ENCODE measurements at places on chromosomes 7 and 10.
A peak's percentile ranks its signal among the peaks of the same experiment; 100 is the strongest.

DNA sequence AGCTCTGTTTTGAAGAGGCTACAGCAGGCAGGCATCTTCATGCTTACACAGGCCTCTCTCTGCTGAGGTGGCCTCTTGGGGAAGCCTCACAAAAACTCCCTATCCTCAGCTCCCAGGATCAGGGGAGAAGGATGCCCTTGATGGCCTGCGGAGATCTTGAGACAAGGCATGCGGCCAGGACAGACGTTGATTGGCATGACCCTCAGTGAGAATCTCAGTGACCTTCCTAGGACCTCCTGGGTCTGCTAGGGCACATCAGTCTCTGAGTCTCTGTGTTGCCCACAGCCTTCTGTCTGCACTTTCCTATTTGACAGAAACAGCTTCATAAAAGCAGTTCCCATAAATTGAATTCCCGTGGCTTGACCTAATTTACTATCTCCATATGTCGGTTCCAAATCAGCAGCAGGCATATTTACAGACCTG, 1005.8 kb upstream of the C7orf33 start:
- no peak for DNase-seq

DNA sequence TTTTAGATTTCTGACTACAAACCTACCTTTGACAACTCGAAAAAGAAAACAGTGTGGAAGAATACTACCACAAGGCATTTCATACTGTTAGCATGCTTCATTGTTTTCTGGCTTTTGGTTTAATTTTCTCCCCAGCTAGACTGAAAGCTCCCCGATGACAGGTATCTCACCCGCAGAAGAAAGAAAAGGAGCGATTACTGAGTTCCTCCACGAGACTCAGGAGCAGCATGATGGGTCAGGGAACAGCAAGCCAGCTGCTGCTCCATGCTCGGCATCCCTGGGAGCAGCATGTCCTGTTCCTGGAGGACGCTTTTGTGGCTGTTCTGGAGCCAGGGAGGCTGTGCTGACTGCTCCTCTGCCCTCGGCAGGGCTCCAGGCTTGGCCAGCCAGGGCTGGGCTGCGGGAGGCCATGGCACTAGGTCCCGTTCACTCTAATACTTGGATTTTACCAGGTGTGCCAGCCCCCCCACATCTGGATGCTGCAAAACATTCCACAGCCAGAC, 133.4 kb downstream of the PRKAG2 start:
- no peak for DNase-seq

DNA sequence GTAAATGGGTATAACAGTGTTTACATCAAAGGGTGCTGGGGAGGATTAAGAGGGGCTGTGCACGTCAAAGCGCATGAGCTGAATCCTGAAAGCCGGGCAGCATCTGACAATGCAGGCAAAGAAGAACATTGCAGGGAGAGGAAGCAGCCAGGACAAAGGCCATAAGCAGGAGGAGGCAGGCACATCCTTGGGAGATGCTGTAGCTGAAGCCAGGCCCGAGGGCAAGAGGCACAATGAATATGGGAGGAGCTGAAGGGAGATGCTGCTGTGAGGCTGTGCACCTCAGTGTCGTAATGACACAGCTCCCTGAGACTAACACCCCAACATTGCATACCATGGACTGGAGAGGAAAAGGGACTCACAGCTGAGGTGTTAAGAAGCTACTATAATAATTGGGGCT, 129.2 kb downstream of the BTAF1 start:
- no peak for DNase-seq

DNA sequence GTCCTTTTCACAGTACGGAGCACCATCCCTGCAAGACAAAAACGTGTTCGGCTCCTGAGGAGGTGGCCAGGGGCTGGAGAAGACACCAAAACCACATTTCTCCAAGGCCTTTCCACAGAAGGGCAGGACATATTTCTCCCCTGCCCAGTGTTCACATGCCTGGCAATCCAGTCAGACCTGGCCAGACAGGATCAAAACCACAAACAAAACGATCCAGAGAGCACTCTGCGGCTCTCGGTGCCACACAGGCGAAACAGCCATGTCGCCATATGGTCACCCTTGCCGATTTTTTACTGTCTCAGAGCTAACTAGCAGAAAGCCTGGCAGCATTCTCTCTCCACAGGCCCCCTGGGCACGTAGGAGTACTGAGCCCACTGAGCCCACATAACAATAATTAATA, 113.0 kb downstream of the ABLIM1 start:
- DNase-seq = no peak

DNA sequence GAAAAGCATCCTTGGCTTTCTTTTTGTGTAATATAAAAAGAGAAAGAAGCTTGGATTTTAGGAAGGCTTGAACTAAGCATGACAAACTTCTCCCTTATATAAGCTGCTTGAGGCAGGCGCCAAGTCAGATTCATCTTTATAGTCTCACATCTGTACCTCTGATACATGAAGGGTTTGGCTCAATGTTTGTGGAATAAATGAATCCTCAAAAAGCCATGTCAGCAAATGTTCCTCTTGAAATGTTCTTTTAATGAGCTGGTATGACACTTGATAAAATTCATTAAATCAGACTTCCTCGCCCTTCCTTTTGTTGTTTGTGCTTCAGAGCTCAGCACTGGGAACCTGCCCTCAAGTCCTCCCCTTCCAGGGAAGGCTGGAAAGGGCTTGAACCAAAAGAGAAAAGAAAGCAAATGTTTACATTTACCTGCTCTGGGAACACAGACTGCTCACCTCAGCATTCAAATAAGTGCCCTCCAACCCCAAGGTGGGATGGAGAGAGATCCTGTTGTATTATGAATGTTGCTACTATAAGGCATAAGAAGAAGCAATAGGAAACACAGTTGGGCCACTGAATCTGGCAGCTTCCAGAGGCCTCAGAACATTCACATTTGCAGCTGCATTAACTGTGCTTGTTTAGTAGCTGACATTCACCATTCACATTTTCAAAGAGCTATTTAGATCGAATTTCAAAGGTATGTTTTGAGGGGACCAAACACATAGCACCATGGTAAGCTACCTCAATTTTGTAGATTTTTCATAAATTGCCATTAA, 212.6 kb downstream of the CACNA2D1 start:
- no peak for DNase-seq

GRCh38 chr7:132394283-132395198, 181.7 kb downstream of the PLXNA4 start:
- DNase-seq = no peak

DNA sequence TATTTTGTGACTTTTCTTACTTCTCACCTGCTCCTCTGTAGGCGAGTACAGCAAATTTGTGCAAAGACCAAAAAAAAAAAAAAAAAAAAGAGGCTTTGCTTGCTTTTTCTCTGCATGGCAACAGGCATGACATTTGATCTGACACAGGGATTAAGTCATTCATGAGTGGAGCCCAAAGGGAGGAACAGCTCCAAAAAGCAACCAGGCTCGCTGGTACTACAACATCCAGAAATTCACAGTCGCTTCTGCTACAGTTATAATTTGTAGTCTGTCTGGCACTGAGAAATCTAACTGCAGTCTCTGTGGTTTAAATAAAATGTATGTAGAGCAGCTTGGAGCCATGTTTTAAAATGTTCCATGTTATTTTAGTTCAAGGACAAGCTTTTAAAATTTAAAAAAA, 31.7 kb downstream of the MKX start:
- DNase-seq = peak; percentile 73

DNA sequence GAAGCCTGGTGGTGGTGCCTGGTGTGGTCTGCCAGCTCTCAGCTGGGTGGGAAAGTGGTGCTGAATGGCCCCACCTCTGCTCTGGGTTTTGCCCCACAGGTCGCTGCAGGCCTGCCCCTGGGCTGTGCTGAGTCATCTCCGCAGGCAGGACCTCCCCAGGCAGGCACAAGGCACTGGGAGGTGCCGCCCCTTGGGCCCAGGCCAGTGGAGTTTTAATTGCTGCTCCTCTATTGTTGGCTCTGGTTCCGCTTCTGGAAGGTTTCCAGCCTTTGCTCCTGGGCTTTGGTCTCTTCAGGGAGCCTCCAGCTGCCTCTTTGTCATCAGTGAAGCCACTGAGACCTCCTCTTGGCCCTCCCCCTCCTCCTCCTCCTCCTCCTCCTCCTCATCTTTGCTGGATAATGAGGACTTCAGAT, 180.3 kb upstream of the GRB10 start:
- peak; percentile 85 for DNase-seq

- no peak for DNase-seq
Observed at GRCh38 chr10:8057636-8058273, 3.3 kb downstream of the GATA3 start.

DNA sequence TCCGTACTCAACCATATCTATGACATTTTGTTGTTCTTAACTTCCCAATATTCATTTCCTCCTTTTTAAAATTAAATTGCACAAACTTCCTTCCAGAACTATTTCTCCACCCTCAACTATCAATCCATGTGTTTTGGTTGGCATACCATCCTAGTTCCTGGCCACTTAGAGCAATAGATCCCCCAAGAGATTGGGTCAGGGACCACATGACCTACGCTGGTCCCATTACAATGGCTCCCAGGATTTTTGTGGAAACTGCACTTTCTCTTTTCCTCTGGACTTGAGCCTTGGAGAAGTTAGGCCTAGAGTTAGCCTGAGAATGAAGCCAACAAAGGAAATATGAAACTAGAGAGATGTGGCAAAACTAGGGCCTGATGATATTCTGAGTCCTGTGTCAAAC, 55.7 kb upstream of the CASD1 start:
- no peak for DNase-seq

GRCh38 chr7:28075674-28076358, 104.8 kb downstream of the JAZF1 start:
- peak; percentile 31 for DNase-seq

DNA sequence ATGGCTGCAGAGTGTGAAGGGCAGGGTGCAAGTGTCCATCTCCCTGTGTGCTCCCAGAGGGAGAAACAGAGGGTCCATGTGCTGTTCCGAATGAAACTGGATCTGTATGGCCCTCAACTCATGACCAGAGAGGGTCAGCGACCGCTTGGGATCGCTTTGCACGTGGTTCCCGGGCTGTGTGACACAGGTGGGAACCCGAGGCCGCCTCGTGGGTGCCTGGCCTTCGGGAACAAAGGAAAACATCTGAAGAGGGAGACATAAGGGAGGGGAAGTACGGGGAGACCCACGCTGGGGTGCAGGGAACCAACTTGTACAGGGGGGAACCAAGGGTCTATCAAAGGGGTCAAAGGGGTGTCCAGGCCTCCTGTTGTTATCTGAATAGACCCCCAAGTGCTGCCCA, 57.5 kb downstream of the SH3PXD2A start:
- no peak for DNase-seq

DNA sequence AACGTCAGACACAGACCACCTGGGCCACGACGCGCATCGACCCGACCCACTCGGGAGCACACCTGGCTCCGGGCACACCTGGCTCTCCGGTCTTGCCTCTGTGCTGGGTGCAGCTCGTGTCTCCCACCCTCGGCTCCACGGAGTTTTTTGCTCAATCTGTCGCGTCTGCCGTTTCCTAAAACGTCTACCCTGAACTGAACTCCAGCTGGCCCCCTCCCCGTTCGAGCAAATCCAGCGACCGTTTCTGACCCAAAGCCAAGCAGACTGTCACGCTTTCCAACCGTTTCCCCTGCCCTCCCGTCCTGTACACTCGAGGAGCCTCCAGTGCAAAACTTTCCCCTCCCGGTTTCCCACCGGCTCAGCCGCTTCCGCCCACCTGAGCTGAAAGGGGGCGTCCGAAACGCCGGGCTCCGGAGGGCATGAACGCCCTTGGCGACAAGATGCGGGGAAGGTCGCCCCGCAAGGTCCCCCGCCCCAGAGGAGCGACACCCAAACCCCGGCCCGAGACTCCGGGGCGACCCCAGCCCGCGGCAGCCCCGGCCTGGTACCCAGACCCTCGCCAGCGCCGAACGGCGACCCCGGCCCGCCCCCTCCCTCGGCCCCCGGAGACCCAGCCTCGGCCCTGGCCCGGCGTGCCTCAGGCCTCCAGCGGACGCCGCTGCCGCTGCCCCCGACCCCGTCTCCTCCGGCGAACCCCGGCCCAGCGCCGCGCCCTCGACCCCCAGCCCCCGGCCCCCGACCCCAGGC, 557 bp downstream of the CYTH3 start:
- DNase-seq = no peak

GRCh38 chr10:95097805-95098204, 28.5 kb upstream of the CYP2C8 start:
- no peak for DNase-seq

- DNase-seq = no peak
Observed at GRCh38 chr10:81847675-81848074, 27.3 kb upstream of the NRG3 start.

DNA sequence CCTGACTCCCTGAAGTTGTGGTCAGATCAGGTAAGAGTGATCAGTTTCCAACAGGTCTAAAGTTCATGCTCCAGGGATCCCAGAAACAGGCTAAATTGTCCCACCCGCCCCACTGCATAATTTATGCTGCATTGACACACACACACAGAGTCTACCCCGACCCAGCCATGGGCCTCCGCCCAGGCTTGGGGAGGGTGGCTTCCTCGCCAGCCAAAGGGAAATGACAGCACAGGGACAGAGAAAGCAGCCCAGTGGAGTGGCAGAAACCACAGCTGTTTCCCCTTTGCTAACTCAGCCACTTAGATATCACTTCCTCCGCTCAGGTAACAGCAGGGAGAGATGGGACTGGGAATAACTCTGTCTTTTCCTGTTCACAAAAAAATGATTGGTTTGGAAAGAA, 9.4 kb downstream of the SH3PXD2A start:
- no peak for DNase-seq
